ENCODE measurements at places on chromosomes 16 and 17. TPM values are rescaled to one million over a fixed set of nuclear protein-coding genes. Genes with fewer than 3 reads are reported as not detected.

The GIT1 gene
- 27.1 TPM for polyA plus RNA-seq

The TMEM235 gene
- polyA plus RNA-seq, result not detected

- DNase-seq, result no peak
These were observed 48.8 kb upstream of the CBX4 start for GRCh38 chr17:79888009-79888540.

DNA sequence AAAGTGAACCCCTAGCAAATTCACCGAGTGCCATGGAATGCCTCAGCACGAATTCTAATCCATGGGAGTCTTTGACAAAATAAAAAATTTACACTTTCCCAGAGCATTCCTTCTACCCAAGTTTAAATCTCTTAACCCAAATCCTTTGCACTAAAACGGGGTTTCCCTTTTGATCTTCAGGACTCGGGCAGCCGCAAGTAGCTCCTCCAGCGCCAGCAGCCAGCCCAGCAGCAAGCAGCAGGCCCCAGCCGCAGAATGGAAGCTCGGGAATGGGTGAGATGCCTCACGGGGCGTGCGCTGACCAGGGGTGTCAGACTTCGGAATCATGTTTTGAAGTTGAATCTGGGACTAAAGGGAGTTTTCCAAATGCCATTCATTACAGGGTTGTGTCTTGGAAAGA lies 42.4 kb downstream of the RPA1 start:
- DNase-seq, result no peak

The SOST gene
- polyA plus RNA-seq, result not detected

Measured in muscle of arm (tissue), 14 donors.